Activated CD4-positive, alpha-beta T cell treated with anti-CD3 and anti-CD28 coated beads for 1 hour (primary cell): ENCODE measurements at places on chromosomes 4 and X.

DNA sequence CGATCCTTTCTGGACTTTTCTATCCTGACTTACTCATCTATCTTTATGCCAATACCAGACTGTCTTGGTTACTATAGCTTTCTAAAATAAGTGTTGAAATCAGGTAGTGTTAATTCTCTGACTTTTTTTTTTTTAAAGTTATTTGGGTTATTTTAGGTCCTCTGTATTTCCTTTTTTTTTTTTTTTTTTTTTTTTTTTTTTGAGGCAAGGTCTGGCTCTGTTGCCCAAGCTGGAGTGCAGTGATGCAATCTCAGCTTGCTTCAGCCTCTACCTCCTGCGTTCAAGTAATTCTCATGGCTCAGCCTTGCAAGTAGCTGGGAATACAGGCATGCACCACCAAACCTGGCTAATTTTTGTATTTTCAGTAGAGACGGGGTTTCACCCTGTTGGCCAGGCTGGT is 2.8 kb upstream of the NELFA start:
- no peak for DNase-seq

- DNase-seq: no peak
Observed at GRCh38 chr4:1047976-1048772, 36.7 kb downstream of the FGFRL1 start.

GRCh38 chrX:155262970-155263754 is 1.1 kb downstream of the RAB39B start:
- no peak for DNase-seq

GRCh38 chr4:153809307-153809706 is 20.4 kb upstream of the SFRP2 start:
- no peak for DNase-seq

- no peak for DNase-seq
Observed at GRCh38 chrX:153934762-153935325, at the start of gene NAA10. NAA10 (minus strand) TSS chrX:153935037; CDS start chrX:153934904, 133 bp downstream.

- peak; percentile 51 for DNase-seq
Observed at GRCh38 chr4:153488006-153488891, 22.1 kb downstream of the TMEM131L start.

DNA sequence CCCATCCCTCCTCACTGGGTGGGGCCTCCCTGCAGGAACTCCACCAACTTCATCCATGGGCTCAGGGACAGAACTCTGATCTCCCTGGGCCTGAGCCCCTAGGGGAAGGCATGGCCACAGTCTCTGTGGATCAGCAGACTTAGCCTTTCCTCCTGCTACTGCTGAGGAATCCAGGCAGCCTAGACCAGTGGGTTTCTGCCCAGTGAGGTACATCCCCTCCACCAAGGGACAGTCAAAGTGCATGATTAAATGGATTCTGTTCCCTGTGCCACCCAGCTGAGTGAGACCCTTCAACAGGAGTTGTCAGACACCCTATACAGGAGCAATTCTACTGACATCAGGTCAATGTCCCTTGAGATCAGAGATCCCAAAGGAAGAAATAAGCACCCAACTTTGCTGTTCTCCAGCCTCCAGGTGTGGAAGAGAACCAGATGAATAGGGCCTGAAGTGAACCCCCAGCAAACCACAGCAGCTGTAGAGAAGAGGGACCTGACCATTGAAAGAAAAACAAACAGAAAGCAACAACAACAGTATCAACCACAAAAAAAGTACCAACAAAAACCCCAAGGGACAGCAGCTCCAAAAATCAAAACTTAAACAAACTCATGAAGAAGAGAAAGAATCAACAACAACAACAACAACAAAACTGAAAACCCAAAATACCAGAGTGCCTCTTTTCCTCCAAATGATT is 84.8 kb downstream of the CHIC1 start:
- no peak for DNase-seq

GRCh38 chrX:111169141-111169540 is 73.2 kb downstream of the PAK3 start:
- no peak for DNase-seq

DNA sequence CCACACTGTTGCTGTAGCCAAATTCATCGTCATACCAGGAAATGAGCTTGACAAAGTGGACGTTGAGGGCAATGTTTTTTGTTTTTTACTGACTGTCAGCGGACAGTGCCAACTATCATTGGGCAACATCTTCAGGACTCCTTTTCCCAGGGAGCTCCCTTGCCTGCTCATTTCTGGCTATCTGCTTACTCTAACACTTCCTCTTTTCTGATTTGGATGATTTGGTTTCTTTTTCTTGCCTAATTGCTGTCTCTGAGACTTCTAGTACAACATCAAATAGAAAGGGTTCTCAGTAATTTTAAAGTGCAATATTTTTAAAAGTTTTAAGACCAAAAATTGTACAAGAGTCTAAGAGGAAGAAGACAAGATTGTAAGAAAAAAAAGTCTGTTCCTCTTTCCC is 92.0 kb upstream of the KLHL4 start:
- no peak for DNase-seq

DNA sequence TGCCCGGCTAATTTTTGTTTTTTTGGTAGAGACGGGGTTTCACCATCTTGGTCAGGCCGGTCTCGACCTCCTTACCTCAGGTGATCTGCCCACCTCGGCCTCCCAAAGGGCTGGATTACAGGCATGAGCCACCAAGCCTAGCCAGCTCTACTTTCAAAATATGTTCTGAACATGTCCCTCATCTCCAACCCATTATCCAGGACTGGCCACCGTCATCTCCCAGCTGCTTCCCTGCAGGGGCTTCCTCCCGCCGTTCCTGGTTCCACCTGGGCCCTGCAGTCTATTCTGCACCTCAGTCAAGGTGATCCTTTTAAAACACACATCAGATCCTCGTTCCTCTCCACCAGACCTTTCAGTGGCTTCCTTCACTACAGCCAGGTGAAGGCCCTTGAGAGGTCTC is 80.9 kb upstream of the NKX1-1 start:
- DNase-seq: no peak

- no peak for DNase-seq
Observed at GRCh38 chrX:42123369-42123768, 200.0 kb upstream of the CASK start.

GRCh38 chrX:106999002-106999975 is 723 bp downstream of the MORC4 start:
- DNase-seq: peak; percentile 12

- no peak for DNase-seq
Observed at GRCh38 chr4:140096483-140096861, 57.5 kb downstream of the MAML3 start.

GRCh38 chr4:120801137-120801758 is 121.3 kb downstream of the PRDM5 start:
- DNase-seq: no peak

- DNase-seq: no peak
Observed at GRCh38 chrX:76921176-76921575, 493.7 kb downstream of the MAGEE1 start.

DNA sequence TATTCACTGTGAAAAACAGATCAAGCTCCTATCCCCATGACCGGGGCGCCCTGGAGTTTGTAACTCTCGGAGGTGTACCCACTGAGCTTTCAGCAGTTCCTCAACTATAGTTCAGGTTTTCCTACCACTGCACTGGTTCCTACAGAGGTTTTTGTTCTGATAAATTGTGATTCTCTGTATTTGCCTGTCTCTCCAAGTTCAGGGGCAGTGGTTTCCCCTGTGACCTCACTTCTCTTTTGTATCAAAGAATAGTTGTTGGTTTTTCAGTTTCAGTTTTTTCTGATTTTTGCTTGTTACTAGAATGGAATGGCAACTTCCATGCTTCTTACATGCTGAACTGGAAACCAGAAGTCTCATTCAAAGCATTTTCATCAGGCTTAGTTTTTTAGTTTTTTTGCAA is 56.8 kb upstream of the PLS3 start:
- no peak for DNase-seq

DNA sequence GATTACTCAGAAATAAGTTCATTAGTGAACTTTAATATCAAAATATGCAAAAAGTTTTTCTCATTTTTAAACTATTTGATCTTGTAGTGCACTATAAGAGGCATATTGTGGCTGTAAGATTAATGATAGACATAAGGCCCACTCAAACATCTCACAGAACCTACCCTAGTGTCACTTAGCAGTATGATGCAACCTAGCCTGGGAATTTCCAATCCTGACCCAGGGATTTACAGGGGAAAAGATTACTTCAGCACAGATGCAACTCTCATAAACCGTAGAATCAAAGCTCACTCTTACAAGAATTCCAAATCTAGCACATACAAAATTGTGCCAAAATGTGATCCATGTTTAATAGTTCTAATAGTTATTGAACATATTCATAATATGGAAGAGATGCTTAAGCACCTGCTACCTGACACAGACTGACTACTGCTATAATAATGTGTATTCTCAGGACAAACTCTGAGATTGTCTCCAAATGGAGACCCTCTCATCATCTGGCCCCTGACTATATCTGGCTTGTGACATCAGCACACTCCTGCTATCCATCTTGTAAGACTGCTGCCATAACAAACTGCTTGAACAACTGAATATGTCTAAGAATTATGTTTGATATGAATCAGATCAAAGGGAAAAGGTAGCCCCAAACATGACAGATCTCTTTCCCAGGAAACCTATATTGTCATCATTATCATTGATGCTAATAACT is 271.9 kb downstream of the PABPC4L start:
- no peak for DNase-seq

DNA sequence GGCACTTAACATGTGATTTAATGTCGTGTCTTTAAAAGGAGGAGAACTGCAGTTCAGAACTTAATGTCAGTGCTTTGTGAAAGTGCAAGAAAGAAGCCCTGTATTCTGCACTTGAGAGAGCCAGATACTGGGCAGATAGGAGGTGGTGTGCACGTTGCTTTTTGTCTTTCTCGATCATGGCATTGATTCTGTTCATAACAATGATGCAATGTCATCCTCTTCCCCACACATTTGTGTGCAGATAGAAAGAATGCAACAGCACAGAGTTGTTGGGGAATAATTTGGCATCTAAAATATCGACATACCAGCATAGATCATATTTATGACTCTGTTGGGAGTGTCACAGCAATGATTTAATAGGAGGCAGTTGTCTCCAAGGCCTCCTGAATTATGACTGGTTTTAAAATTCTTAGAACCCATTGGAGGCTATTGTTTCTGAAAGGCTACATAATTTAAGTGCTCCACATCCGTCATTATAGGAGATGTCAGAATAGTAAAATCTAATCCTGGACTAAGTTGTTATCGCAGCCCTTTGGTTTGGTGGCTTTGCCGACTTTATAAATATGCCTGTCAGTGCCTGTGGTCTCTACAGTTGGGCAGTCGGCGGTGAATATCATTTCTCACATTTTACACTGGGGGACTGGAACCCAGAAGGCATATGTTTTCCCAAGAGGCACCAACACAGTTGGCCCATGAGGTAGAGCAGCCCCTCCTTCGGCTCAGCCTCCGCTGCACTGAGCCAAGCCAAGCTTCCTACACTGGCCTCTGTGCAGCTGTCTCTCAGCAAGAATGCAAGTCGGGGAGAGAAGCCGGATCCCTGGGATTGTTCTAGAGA is 124.9 kb downstream of the PTTG2 start:
- no peak for DNase-seq

DNA sequence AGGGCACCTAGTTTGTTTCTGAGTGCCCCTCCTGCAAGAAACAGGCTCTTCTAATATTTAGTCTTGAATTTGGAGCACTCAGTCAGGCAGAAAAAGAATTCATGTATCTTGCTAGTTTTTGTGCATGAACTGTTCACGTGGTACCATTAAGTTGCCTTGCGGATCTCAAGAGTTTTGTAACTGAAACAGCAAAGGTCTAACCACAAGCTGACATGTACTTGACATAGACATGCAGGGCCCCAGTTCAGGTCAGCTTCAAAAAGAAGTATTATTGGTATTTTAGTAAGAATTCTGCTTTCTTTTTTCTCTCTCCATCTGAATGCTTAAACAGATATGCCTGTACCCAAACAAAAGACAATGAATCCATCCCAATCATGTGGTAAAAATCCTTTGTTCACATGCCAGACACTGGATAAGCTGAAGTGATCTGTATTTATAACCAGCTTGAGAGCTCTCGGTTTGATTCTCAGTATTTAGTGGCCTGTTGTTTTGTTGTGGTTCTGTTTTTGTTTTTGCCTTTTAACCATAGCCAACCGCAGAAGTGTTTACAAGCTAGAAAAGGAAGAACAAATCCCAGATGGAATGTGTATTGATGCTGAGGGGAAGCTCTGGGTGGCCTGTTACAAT is 13.0 kb downstream of the RGN start:
- DNase-seq: no peak

DNA sequence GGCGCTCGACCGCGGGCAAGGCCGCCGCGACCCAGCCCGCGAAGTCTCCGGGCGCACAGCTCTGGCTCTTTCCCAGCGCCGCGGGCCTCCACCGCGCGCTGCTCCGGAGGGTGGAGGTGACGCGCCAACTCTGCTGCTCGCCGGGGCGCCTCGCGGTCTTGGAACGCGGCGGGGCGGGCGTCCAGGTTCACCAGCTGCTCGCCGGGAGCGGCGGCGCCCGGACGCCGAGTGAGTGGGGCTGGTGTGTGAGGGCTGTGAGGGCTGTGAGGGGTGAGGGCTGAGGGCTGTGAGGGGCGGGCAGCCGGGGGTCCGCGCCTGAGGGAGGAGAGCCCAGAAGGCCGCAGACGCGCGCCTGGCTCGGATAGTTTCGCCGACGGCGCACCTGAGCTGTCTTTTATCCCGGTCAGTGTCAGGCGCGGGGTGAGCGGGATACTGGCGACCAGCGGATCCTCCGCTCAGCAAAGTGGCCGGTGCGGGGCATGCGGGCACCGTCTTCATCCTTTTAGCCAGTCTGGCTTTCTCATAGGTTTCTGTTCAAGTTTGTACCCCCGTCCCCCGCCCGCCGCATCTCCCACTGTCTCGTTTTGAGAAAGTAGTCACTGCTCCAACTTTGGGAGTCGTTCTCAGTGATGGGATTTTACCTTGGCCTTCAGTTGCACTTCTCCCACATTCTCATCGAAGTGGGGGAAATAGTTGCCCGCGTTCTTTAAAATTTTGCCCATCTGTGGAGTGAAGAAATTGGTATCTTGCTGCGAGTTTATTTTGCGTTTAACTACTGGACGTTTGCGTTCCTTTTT is 586 bp downstream of the HERC5 start:
- no peak for DNase-seq

- no peak for DNase-seq
Observed at GRCh38 chr4:1290165-1290977, 680 bp downstream of the MAEA start.

GRCh38 chr4:112085156-112086035 is 59.9 kb upstream of the FAM241A start:
- no peak for DNase-seq
